ENCODE measurements at places on chromosomes 7 and 10. TPM values are rescaled to one million over a fixed set of nuclear protein-coding genes. Genes with fewer than 3 reads are reported as not detected.

GRCh38 chr10:96585736-96586418 is 935 bp downstream of the TM9SF3 start:
- DNase-seq, result no peak

DNA sequence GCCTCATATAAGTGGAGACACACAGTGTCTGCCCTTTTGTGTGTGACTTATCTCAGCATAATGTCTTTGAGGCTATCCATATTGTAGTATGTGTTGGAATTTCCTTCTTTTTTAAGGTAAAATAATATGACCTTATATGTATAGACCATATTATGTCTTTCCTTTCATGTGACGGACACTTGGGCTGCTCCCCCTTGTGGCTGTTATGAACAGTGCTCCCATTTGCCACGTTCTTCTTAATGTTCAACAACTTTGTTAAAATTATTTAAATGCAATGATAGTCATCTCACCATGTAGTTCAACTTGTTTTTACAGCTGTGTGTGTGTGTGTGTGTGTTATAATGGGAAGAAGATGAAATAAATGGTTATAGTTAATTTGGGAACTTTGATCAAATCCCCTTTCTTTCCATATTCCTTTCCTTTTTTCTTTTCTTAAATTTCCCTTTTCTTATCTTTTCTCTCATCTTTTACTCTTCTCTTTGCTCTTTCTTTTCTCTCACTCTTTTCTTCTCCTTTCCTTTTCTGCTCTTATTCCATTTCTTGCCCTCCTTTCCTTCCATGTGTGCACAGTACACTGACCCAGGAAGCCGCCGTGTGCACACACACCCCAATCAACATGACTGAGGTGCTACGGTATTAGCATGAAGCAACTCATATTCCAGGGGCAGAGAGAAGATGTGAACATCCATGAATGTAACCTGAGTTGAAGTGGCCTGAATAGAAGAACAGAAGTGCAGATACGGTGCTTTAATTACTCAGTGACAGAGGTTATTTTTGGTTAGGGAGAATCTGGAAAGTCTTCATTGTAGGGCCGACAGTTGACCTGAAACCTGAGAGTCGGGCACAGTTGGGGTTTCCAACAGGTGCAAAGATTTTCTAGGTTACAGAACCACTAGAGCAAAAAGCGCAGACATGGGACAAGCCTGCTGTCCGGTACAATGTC is 596.6 kb downstream of the SDK1 start:
- peak; percentile 51 for DNase-seq

- DNase-seq, result no peak
These were observed 56.7 kb downstream of the LHPP start for GRCh38 chr10:124518366-124518765.

- peak; percentile 45 for DNase-seq
These were observed 67.5 kb upstream of the INSIG1 start for GRCh38 chr7:155230169-155230593.

DNA sequence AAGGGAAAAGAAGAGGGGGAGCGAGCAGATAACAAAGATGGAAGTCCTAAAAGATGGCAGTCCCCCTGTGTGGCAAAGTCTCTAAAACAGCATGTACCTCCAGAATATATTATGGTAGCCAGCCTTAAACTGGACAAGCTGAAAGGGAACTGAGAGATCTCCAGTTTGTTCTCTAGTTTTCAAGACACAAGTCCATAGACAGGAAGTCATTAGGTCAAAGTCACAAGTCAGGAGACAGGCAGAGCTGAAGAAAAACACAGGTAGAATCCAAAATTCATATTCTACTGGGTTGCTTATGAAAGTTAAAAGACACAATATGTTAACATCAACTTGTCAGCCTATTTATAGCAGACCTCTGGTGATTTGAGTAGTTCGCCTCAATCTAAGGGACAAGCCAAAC is 38.7 kb downstream of the FAM107B start:
- DNase-seq, result no peak

DNA sequence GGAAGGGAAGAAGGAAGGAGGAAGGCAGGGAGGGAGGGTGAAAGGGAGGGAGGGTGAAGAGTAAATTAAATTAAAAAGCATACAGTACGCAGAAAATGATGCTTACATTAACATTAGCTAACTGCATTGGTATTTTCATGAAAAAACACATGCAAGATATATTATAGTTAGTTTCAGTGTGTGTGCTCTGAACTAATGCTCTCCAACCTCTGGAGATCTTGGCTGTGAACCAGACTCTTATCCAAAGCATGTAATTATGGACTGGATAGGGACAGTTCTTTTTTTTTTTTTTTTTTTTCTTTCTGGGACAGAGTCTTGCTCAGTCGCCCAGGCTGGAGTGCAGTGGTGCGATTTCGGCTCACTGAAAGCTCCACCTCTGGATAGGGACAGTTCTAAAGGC is 357.0 kb downstream of the FRMD4A start:
- DNase-seq, result no peak

- DNase-seq, result no peak
These were observed 180.4 kb upstream of the PHYHIPL start for GRCh38 chr10:58996063-58996462.

GRCh38 chr10:60944058-60944909 is at the start of gene RHOBTB1:
TSS of gene RHOBTB1 (minus strand) at chr10:60944185. CDS start at chr10:60911542, 32,643 bp downstream.
- DNase-seq, result peak; percentile 81

GRCh38 chr7:150956395-150957132 is 21.6 kb downstream of the KCNH2 start:
- no peak for DNase-seq

DNA sequence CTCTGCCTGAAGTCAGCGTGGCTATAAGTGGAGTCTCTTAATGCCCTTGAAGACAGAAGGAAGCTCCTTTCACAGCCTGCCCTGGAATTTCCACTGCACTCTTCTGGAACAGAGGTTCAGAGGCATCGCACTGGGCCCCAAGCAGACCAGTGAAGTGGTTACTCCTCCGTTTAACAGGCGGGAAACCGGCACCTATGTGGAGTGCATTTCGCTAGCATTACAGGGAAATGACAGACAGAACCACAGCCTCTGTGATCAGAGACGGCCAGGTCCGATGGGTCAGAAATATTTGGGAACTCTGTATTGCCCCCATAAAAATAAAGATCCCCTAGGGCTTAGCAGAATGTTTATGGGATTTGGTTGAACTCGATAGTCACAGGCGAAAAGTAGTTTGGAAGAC is 406.9 kb upstream of the PRKCQ start:
- DNase-seq, result no peak

DNA sequence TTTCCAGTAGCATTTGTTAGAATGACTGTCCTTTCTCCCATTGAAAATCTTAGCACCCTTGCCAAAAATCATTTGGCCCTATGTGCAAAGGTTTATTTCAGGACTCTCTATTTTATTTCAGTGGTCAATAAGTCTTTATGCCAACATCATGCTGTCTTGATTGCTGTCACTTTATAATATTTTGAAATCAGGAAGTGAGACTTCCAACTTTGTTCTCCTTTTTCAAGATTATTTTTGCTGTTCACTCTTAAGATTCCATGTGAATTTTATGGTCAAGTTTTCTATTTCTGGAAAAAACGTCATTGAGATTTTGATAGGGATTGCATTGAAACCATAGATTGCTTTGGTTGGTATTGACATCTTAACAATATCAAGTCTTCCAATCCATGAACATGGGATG is 65.1 kb downstream of the PAXIP1 start:
- DNase-seq, result no peak

DNA sequence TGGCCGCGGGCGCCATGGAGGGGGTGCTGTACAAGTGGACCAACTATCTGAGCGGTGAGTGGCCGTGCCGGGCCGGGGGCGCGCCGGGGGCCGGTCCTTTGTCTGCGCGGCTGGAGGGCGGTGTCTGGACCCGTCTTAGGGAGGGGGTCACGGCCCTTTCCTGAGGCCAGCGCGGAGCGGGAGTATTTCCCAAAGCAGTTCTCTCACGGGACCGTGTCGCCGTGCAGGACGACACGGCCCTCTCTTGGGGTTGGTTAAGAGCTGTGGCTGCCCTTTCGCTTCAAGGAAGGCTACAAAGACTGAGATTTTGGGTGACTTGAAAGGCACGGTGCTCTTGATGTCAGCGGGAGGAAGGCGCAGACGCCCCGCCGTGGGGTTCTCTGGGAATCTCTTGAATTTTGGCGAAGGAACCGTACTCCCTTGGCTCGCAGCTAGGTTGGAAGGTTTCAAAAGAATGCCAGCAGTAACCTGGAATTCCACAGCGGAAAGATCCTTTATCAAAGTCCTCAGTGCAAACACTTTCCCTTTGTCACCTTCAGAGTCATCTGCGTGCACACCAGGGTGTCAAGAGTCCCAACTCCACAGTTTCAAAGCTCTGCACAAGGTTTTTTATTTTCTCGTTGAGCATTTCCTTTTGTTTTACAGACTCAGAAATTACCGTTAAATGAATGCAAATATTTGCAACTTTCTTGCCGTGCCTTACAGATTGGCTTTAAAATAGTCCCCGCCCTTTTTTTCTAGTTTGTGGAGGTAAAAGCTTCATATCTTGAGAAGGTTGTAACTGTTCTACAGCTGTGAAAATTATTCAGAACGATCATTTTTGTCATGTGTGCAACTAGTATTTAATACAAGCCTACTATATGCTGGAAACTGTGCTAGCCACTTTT is 780 bp downstream of the PLEKHA8 start:
- peak; percentile 53 for DNase-seq

GRCh38 chr10:21980691-21981090 is 22.8 kb downstream of the DNAJC1 start:
- no peak for DNase-seq

GRCh38 chr10:7956508-7956907 is 98.0 kb upstream of the GATA3 start:
- DNase-seq, result no peak

- DNase-seq, result peak; percentile 29
These were observed 6.5 kb upstream of the TSPAN13 start for GRCh38 chr7:16747102-16747501.

DNA sequence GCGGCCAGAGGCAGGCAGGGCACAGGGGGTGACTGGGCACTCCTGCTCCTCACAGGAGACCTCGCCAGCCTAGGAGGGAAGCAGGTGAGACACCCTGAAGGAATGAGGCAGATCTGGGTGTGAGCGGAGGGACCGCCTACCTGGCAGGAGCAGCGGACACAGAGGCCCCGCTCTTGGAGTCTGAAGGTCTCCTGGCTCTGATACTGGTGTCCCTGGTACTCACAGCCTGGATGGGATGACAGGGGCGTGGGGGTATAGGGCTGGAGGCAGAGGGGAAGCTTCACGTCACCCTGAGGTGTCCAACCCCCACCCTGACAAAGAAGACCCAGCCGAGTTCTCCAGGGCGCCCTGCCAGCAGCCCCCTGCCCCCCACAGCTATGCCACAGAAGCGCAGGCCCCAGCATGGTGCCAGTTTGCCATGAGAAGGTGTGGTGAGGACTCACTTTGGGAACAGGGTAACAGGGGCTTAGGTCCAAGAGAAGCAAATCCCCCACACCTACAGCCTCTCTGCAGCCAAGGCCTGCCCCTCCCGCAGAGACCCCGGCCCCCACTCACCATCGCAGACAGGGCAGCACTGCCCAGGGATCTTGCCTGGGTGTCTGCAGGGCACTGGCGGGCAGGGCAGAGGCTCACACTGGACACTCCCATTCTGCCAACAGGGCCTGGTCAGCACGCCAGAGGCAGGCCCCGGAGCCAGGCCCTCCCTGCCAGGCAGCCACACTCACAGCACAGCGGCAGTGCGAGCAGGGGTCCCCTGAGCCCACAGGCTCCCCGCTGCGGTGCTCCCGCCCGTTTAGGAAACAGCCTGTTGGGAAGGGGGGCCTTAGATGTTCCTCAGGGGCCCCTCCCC is 17.0 kb downstream of the KCP start:
- DNase-seq, result no peak

GRCh38 chr7:54179321-54180029 is 362.7 kb upstream of the VSTM2A start:
- no peak for DNase-seq

GRCh38 chr7:4386190-4386589 is 295.9 kb upstream of the FOXK1 start:
- DNase-seq, result no peak

- DNase-seq, result peak; percentile 58
These were observed at the start of gene SP8 for GRCh38 chr7:20786779-20787659. TSS of gene SP8 (minus strand) at chr7:20786886. CDS start at chr7:20786798, 88 bp downstream.

- DNase-seq, result no peak
These were observed 208.1 kb upstream of the HDAC9 start for GRCh38 chr7:18287482-18287881.

GRCh38 chr7:74656441-74656836 is 1.1 kb upstream of the GTF2I start:
- DNase-seq, result peak; percentile 75

DNA sequence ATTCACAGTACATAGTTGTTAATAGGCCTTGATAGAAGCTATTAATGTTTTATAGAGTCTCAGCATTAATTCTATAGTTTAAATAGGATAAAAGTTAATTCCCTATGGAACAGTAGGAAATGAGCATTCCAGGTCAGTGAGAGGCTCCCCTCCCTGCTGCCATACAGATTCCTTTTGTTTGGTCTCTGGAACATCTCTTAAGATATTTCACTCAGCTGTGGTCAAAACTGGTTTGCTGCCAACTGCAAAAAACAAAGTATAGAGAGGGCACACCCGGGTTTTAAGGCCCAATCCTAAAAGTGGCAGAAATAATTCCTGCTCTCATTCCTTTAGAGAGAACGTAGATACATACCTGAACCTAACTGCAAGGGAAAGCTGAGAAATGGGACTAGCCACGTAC is 51.3 kb downstream of the MDFIC start:
- no peak for DNase-seq

DNA sequence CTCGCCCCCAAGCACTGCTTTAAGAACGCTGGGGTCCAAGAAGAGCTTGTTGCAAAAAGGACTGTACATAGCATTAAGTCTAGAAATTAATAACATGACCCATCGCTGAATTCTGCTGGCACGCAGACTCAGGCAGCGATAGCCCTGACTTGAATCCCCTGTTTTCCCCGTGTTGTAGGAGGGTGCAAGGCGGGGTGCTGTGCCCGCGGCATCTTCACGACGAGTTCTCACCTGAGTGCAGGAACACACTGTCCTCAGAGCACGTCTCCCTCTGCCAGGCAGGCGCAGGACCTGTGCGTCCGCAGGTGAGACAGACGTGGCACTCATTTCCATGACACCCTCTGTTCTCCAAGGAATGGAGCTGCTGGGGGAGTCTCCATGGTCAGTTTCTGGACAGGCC is 243.2 kb downstream of the TCERG1L start:
- DNase-seq, result no peak

- no peak for DNase-seq
These were observed 49.5 kb upstream of the DNAJC1 start for GRCh38 chr10:22053048-22053447.

Gene TMEM229A
- 12.3 TPM for polyA plus RNA-seq

Gene TBATA
- 34.6 TPM for polyA plus RNA-seq

Gene VPS37D
- polyA plus RNA-seq, result 10.3 TPM

Gene PITX3
- polyA plus RNA-seq, result 0.69 TPM

Gene NPY4R2
- not detected for polyA plus RNA-seq

Gene ANLN
- 17.6 TPM for polyA plus RNA-seq

Gene ASZ1
- 18.4 TPM for polyA plus RNA-seq

Gene WDR91
- polyA plus RNA-seq, result 29.5 TPM
